ENCODE measurements at places on chromosomes 2 and 18. TPM values are rescaled to one million over a fixed set of nuclear protein-coding genes. Genes with fewer than 3 reads are reported as not detected.

DNA sequence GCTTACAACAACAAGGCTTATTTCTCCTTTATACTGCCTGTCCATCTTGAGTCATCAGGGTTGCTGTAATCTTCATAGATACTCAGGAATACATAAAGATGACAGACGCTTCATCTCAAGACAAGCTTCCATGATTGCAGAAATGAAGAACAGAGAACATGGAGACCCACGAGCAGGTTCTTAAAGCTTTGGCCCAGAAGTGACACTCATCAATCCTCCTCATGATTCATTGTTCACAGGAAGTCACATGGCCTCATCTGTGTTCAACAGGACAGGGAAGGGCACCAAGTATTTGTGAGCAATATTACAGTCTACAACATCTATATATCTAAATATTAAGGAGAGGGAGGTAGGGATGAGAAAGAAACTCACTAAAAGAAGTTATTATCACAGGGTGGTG, 36.5 kb upstream of the PGAP1 start:
- DNase-seq: no peak

- no peak for DNase-seq
These were observed at the start of gene CSRNP3 for GRCh38 chr2:165469417-165469816. TSS of gene CSRNP3 (plus strand) at chr2:165469698. CDS start at chr2:165595066, 125,368 bp downstream.

DNA sequence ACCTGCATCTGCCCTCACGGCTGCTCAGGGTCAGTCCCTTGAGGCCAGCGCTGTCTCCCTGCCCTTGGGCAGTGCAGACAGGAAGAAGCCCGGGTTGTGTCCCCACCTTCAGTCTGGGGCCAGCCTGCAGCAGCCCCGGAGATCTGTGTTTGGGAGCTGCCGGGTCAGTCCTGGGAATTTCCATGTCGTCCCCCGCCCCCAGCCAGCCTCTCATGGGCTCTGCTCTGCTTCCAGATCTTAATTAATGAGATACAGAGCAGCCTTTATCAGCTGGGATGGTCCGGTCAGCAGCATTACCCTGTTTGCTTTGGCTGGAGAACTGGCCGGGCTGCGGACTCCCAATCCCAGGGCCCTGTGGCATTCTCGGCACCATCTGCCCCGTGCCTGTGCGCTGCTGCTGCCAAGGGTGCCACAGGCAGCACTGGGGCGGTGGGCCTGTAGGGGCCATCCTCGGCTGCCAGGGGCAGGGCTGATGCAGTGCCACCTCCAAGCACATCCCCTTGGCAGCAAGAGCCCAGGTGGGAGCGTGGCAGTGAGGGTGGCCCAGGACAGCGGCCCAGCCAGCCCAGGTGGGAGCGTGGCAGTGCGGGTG, 2.4 kb downstream of the BOK start:
- DNase-seq: no peak

GRCh38 chr2:188199716-188200128, 92.0 kb upstream of the GULP1 start:
- no peak for DNase-seq

- DNase-seq: no peak
These were observed 90.5 kb downstream of the MYO5B start for GRCh38 chr18:50104421-50104820.

COL4A3 gene
- total RNA-seq: 11.4 TPM
